Stimulated activated CD8-positive, alpha-beta memory T cell treated with anti-CD3 and anti-CD28 coated beads, Interleukin-2, amount 100 ng/mL, for 1 hour (primary cell): ENCODE measurements at places on chromosomes 12 and 14.

- no peak for DNase-seq
These were observed 82.2 kb downstream of the PTPRO start for GRCh38 chr12:15404485-15404884.

GRCh38 chr14:94384342-94384741 lies 4.1 kb downstream of the SERPINA1 start:
- no peak for DNase-seq

DNA sequence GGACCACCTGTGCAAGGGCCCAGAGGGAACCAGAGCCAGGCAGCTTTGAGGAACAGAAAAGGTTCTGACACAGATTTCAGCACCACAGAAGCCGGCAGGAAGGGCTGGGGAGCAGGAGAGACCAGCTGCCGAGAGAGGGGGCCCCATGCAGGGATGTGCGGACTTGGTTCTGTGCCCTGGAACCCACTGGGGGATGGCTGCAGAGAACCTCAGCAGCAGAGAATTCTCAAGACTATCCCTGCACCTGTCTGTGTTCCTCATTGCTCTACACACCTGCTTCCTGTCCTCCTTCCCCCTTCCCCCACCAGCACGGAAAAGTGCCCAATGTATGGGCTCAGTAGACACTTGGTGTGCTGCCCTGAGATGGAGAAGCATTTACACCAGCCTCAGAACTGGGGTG lies 3.2 kb downstream of the SERPINA9 start:
- DNase-seq: no peak

DNA sequence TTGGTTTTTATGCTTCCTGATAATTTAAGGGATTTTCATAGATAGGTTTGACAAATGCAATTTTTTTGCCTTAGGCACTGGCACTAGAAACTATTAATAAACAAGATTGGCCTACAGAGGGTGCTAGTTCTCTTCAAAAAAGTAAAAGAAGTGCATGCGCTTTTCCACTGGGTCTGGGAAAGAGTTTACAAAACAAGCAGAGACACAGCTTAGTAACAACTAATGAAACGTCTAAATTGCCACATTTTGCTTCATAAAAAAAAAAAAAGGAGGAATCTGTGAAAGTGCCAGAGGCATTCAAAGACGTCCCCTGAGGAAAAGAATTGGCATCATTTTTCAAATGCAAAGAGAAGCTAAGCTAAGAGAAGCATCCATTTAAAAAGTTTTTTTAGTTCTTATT lies 58.3 kb upstream of the EEA1 start:
- no peak for DNase-seq

- DNase-seq: no peak
These were observed 128.0 kb upstream of the OVCH1 start for GRCh38 chr12:29625359-29625953.

DNA sequence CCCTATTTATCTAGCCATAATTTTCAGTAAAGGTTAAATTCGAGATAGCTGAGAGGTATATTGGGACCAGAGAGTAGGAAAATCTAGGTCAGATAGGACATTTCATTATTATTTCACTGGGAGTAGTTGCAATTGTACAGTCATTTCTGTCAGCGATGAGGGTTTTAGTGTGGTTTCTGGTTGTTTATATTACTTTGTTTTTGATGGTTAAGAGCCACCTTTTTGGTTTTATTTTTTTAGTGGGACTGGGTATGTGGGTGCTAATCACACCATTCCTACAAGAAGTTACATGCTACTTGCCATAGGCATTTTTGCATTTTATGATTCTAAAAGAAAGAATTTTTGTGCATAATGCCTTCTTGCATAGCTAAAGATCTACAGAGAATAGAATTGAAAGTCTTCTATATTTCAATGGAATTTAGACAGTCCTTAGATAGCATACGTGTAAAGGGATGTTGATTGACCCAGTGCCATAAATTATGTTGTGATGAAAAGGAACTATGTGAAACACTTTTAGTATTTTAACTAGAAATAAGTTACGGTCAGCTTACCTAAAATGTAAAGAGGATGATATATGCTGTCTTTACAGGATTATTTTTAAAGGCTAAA lies 85.2 kb downstream of the KTN1 start:
- no peak for DNase-seq

DNA sequence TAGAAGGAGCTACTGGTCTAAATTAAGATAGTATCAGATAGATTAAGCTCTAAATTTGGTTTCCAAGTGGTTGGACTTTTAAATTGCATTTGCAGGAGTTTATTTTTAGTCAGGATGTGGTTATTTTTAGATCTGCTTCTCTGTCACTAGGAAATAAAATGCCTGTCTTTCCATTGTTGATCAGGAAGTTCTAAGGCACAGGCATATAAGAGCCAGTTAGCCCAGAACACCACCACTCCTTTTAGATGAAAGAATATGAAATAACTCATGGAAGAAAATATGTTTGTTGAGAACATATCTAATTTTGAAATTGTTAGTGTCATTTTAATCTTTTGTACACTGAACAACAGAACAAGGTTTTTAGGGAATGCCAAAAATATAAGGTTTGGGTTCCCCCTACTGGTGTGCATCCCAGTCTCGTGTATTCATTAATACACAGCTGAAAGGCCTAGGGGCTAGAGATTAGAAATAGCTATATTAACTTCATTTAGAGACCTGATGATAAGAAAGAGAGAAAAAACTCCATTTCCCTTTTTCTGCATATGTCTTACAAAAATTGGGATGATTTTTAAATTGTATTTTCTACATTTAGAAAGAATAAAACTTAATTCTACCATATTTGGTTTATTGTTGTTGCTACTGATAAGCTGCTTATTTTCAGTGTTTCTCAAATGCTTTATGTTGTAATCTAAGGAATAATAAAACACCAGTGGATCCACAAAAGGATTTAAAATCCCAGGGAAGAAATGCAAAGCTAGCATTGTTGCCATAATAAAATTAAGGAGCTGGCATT lies 67.2 kb downstream of the RIC8B start:
- DNase-seq: peak; percentile 0
